ENCODE measurements at places on chromosomes 12 and 14.

DNA sequence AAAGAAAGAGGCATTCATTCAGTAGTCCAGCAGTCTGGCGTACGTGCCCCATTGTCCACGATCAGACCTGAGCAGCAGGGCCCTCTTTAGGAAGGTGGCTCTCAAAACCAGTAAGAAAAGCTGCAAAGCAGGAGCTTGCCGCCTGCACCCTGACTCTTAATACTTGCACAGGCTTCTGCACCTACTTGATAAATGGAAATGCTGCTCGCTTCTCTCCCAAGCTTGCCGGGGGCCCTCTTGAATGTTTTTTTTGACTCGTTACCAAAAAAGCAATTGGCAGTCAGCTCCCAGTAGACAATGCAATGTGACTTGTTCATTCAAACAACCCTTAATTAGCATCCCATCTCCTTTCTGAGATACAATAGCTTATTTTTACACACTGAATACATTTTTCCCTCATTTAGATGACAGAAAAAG is 27.2 kb upstream of the PTPRB start:
- no peak for DNase-seq

DNA sequence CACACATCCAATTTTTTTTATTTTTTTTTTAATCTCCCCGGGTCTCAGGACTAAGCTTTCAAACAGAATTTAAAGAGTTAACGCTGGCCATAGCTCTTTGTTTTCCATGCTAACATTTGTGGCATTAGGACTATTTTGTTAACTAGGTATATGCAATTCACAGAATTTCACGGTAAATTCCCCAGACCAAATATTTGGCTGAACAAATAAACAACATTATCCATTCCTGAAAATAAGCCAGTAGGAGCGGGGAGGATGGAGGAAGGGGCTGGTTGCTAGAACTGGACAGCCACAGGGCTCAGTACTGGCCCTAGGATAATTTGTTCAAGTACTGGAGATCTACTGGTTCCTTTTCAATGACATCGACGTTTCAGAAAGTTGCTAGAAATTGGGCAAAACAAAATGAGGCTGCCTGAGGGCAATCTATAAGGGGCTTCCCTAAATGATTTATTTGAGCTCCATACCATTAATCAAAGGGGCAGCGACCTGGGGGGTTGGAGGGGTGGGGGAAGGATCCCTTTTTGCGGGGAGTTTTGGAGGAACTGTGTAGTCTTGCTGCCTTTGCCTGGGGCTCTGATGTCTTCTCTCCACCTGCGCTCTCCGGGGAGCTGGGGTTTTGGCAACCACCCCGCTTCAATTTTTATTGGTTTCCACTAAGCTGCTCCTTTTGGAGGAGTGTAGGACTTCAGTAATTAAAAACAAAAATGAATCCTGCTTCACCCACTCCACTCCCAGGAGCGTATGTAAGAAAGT is 9.0 kb downstream of the BMP4 start:
- DNase-seq = no peak

GRCh38 chr12:27523305-27523641 is 733 bp upstream of the PPFIBP1 start:
- no peak for DNase-seq

DNA sequence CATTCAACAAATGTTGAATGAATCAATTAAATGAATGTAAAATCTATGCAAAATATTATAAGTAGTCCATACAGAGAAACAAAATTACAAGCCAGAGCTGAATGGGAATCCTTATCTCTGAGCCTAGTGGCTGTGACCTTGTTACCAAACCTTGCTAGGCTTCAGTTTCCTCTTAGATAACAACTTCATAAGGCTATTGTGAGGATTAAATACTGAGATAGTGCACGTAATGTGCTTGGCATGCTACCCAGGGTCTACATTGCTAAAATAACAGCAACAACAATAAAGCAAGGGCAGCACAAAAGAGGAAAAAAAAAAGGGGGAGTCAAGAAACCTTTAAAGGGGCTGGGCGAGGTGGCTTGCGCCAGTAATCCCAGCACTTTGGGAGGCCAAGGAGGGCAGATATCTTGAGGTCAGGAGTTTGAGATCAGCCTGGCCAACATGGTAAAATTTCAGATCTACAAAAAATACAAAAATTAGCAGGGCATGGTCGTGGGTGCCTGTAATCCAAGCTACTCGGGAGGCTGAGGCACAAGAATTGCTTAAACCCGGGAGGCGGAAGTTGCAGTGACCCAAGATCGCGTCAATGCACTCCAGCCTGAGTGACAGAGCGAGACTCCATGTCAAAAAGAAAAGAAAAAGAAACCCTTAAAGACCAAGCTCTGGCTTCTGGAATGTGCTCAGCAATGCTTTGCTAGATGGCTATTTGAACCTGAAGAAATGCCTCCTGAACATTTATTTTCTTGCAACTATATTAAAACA is 14.1 kb downstream of the STAB2 start:
- no peak for DNase-seq

DNA sequence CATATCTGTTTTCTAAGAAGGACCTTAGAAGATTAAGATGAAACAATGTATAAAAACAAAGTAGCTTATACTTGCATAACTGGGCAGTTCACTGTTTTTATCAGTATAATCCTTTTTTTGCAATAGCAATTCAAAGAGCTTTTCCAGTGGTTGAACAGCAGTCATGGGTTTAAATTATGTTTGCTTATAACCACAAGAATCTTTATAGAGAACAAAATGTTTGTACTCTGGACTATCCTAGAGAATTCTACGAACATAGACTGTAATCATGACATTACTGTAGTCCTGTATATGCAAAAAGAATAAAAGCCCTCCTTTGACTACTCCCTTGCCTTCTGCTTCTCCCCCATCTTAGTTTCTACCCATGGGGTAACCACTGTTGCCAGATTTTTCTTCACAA is 5.7 kb downstream of the FAM177A1 start:
- DNase-seq = no peak

GRCh38 chr12:90791445-90791844 is 163.5 kb downstream of the CCER1 start:
- DNase-seq = no peak

DNA sequence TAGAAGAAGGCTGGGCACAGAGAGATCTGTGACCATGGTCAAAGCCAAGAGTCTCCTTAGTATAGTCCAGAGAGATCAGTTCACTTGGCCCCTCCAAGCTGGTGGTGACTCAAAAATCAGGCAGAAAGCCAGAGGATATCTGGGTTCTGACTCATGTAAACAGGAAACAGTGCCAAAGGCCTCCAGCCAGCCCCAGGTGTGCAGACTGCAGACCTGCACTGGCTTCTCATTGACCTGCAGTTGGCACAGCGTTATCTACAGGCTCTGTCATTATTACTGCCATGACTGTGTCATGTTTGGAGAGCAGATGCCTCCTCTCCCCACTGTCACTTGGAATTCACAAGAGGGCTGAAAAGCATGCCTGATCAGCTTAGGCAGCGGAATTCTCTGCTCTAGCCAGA is 295.7 kb upstream of the PRKD1 start:
- DNase-seq = no peak

GRCh38 chr12:98752726-98753125 is 107.6 kb downstream of the APAF1 start:
- DNase-seq = no peak

GRCh38 chr12:18580291-18580690 is 157.5 kb downstream of the PLCZ1 start:
- DNase-seq = no peak

DNA sequence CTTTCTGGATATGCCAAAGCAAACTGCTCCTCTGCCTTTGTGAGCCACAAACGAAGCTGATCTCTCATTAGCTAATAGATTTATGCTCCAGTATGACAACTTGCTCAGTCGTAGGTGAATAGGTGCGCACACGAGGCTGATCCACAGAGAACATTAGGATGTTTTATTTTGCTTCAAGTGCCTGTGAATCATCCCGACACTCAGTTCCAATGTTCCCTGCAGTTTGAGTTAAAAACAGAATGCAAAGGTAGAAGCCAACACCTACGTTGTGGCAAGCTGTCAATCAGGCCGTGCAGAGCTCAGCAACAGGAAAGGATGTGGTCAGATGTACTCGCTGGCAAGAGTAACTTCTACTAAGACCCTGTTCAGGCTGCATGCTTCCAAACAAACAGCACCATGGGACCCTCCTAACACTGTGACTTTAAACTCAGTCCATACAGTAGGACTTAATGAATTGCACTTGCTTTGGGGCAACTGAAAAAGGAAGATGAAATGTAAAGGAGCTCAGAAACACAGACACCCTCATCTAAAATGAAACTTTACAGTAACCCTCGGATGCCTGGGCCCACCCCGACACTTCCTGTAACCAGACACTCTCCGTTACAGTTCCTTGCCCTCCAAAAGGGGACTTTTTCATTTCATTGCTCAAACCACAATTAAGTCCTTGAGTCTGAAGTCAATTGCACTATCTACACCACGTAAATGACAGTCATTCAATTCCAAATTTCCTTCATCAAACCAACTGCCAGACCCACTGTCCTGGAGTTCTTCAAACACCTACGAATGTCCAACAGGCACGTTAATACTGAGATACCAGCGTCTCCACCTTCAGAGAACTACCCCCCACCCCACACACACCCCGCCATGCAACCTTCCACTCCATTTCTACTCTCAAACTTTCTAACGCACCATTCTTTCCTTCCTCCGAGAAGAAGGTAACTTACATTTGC is 1.6 kb downstream of the CCDC88C start:
- peak; percentile 49 for DNase-seq

GRCh38 chr12:102016472-102016871 is 45.3 kb downstream of the WASHC3 start:
- no peak for DNase-seq

DNA sequence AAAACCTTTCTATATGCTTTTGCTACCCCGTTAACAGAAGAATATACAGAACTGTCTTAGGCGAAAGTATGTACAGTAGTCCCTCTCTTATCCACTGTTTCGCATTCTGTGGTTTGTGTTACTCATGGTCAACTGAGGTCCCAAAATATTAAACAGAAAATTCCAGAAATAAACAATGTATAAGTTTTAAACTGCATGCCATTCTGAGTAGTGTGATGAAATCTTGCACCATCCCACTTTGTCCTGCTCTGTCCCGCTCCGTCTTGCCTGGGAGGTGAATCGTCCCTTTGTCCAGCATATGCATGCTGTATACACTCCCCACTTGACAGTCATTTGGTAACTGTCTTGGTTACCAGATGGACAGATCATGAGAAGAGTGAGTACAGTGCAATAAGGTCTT is 70.1 kb upstream of the STRN3 start:
- DNase-seq = no peak

- no peak for DNase-seq
These were observed 58.9 kb upstream of the EEA1 start for GRCh38 chr12:92987846-92988621.

GRCh38 chr12:119082496-119082895 is 96.2 kb upstream of the HSPB8 start:
- no peak for DNase-seq

DNA sequence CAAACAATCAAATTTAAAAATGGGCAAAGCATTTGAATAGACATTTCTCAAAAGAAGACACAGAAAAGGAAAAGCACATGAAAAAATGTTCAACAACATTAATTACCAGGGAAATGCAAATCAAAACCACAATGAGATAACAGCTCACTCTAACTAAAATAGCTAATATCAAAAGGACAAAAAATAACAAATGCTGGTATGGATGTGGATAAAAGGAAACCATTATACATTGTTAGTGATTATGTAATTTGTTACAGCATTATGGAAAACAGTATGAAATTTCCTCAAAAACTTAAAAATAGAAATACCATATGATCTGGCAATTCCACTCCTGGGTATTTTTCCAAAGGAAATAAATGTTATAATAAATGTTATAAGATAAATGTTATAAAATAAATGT is 52.9 kb downstream of the DUSP6 start:
- DNase-seq = no peak

DNA sequence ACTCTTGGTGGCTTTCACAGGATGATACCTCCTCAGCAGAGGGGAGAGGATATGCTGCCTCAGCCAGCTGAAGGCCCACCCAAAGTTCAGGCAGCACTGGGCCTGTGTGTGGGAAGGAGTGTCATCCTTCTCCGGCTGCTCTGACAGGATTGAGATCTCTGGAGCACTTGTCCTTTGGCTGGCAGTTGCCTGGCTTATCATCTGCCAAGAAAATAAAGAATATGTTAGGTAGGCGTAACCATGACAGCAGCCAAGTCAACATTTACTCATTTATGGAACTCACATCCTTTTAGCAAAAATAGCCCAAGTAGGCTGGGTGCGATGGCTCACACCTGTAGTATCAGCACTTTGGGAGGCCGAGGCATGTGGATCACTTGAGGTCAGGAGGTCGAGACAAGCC is 68.5 kb downstream of the PPFIBP1 start:
- DNase-seq = no peak

DNA sequence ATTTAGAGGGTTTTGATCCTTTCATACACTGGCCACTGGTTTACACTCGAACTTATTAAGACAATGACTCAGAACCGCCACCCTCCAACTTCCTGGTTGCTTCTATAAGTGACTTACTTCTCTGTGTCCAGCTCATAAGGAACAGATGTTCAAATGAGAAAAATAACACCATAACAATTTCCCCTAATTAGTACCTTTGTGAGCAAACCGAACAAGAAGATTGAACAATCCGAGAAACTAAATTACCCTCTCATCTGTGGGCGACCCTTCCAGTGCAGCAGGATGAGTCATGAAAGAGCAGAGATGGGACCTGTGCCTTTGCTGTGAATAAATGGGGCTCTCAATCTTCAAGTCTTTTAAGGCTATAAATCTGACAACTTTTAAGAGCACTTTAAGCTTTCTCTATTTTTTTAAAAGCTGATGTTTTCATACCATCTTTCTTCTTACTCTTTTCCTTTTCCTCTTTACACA is 146.8 kb upstream of the RASSF8 start:
- no peak for DNase-seq

DNA sequence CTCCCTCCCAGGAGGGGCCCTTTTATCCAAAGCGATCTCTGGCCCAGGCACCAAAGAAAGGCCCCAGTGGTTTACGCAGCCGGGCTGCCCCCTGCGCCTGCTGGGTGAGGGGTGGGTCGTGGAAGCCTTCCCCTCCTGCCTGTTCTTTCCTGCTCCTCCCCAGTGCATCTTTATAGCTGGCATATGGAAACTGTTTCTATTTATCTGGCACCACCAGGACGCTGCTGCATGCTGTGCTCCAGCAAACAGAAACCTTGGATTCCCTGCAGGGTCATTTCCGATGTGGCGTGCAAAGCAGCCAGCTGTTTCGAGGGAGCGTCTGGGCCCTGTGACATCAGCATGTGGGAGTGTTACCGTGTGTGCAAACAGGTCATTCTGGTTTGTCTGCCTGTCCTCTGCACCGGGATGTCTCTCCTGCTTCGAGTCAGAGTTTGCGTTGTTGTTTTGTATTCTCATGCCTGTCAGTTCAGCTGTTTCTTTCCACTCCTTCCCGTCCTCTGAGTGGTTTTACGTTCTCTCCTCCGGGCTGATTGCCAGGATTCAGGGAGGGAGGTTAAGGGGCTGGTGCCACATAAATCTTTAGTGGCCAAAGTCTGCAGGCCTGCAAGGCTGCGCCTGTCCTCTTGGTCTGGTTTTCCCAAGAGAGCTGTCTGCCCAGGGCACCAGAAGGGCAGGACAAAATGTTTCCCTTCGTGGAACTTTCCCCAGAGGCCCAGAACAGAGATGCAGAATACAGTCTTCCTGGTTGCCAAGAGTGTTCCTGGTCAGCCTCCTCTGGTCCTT is 24.6 kb downstream of the TPCN1 start:
- DNase-seq = no peak

GRCh38 chr12:53180931-53181645 is 363 bp upstream of the CSAD start:
- DNase-seq = peak; percentile 75
